ENCODE measurements at places on chromosomes 5 and 9. TPM values are rescaled to one million over a fixed set of nuclear protein-coding genes. Genes with fewer than 3 reads are reported as not detected.

- peak; percentile 60 for DNase-seq
These were observed 93.4 kb downstream of the KCNIP1 start for GRCh38 chr5:170597109-170597751.

The ACTBL2 gene
- polyA plus RNA-seq = not detected

DNA sequence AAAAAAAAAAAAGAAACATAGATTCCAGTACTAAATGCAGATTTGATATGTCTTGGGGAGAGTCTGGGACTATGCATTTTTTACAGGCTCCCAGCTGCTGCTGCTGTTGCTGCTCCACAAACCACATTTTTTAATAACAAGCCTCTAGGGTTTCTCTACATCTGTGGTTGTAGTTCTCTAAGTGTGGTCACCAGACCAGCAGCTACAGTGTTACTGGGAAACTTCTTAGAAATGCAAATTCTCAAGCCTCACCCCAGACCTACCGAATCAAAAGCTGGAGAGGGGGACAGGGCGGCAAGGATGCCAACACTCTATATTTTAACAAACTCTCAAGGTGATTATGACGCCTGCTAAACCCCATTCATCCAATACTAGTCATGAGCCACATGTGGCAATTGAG is 293.4 kb upstream of the PTGER4 start:
- no peak for DNase-seq

The PPIC gene
- 42.7 TPM for polyA plus RNA-seq

DNA sequence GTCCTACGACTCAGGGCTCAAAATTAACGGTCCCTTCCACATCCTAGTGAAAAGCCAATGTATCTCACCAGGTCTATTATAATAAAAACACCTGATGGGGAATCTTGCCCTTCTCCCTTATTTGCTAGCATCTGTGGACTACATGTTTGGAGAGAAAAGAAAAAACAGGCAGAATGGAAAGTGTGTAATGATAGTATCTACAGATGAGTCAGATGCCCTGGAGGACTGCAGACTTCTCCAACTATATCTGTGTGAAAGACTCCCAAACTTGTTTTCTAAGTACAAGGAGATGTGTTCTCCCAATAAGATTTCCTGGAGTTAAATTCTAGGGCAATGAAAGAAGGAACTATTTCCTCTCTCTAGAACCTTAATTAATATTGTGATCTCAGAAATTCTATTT is 66.0 kb downstream of the FOXB2 start:
- no peak for DNase-seq

DNA sequence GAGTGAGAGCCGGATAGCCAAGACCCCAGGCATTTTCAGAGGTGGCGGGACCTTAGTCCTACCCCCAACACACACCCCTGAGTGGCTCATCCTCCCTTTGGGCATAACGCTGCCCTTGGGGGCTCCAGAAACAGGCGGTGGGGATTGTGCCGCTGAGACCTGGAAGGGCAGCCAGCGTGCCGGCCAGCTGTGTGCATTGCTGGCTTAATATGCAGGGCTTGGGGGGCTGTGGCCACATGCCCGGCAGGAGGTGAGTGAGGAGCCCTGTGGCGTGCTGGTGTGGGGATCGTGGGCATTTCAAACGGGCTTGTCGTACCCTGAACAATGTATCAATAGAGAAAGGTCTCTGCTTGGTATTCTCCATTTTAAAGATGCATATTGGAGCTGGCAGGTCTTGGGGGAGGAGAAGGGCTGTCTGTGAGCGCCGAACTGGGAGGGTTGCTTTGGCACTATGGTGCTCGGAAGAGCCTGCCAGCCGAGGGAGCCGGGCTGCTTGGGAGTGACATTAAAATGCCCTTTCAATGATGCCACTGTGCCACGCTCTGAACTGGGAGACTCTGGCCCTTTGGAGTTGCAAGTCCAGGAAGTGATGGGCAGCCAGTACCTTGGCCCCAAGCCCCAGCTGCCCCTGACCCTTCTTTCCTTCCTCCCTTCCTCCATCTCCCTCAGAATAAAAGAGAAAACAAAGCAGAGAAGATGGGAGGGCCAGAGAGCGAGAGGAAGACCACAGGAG is 11.2 kb upstream of the OLFM1 start:
- peak; percentile 40 for DNase-seq

The GABRB2 gene
- 0.55 TPM for polyA plus RNA-seq

DNA sequence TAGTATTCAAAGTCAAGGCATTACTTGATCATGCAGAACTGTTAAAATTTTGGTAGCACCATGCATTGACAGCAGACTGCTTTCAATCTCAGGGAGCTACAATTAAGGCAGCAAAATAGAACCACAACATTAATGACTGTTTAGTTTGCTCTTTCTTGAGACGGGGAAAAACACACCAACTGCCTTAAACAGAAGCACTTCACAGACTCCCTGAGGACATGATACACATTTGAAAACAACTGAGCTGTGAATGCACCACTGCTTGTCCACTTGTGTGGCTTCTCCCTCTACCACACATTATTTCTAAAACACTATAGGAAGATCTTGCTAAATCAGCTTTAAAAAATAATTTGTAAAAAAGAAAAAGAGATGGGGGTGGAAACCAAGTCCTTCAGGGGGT is 79.6 kb upstream of the MAST4 start:
- DNase-seq = no peak

DNA sequence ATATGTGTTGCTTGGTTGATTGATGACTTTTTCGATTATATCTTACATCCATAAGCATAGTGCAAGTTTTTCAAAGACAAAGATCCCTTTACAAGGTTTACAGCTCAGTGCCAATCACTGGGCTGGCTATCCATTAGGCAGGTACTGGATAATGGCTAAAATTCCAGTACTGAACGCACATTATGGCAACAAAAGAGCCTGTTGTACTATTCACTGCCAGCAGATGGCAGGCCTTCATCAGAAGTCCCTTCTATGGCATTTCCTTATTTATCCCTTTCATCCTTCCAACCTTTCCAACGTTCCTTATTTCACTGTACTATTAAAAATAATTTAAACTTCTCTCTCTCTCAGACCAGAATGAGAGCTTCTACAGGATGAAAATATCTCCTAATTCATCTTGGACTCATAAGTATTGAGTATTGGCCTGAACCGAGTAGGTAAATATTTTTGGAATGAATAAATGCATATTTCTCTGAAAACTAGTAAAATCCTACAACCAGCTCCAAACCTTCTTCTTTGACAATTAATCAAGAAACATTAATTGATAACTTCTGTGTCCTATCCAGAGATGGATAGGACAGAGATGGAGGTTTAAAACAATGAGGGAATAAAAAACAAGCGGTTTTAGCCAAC is 6.7 kb upstream of the WNT8A start:
- DNase-seq = peak; percentile 77

DNA sequence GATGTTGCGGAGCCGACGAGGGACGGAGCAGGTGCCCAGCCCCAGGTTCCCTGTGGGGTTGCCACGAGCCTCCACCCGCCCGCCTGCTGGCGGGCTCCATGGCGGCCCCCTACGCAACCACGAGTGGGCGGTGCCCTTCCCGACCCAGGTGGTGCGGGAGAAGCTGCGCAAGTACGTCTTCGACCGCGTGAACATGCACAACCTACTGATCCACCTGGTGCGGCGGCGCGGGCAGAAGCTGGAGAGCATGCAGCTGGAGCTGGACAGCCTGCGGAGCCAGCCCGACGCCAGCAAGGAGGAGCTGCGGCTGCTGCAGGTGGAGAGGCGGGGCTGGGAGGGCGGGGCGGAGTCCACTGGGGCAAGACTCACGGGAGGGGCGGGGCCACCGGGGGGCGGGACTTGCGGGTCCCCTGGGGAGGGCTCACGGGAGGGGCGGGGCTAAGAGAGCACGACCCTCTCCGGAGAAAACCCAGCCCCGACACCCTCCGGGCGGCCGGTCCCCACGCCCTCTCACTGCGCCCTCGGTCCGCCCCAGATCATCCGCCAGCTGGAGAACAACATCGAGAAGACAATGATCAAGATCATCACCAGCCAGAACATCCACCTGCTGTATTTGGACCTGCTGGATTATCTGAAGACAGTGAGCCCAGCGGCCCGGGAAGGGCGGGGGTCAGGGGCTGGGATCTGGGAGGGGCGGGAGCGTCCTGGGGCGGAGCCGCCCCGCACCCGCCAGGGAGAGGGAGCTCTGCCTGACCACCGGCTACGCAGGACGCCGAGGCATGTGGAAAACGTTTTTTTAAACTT is 3.9 kb downstream of the CCDC183 start:
- DNase-seq = peak; percentile 86

The IZUMO3 gene
- polyA plus RNA-seq = not detected

- no peak for DNase-seq
These were observed 26.1 kb downstream of the GLT6D1 start for GRCh38 chr9:135612981-135613910.

The FBXW5 gene
- 165 TPM for polyA plus RNA-seq

GRCh38 chr9:70533492-70533891 is 119.0 kb upstream of the KLF9 start:
- DNase-seq = no peak

DNA sequence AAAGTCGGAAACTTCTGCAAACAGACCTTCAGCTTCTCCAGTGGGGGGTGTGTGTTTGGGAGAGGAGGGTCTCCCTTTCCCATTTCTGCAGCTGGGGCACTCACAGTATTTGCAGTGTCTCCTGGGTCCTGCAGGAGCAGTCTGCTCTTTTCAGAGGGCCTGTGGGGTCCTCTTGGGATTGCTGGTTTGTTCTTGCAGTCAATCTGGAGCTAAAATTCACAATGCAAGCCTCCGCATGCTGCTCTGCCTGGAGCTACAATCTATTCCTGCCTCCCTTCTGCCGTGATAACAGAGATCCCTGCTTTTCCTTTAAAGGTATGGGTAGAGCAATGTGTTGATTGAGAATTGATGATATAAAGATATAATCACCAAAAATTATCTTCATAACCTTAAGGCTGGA is 43.2 kb downstream of the ZNF462 start:
- DNase-seq = no peak

- DNase-seq = no peak
These were observed 41.3 kb upstream of the ITGA2 start for GRCh38 chr5:52947851-52948250.

DNA sequence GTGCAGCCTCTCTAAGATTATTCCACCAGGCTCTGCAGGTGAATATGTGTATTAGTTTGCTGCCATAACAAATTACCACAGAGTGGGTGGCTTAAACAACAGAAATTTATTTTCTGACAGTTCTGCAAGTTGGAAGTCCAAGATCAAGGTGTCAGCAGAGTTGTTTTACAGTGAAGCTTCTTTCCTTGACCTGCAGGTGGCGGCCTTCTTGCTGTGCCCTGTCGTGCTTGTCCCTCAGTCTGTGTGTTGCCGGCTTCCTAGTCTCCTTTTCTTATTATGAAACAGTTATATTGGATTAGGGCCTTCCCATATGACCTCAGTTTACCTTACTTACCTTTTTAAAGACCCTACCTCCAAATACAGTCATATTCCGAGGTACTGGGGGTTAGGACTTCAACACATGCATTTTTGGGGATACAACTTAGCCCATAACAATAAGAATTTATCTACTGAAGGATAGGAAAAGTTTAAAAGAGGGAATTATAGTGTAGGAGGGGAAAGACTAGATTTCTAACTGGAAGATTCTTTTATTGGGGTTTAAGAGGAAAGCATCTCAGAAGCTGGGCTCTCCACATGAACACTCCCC is 97.4 kb downstream of the OSTF1 start:
- DNase-seq = no peak

The ORM2 gene
- polyA plus RNA-seq = not detected

DNA sequence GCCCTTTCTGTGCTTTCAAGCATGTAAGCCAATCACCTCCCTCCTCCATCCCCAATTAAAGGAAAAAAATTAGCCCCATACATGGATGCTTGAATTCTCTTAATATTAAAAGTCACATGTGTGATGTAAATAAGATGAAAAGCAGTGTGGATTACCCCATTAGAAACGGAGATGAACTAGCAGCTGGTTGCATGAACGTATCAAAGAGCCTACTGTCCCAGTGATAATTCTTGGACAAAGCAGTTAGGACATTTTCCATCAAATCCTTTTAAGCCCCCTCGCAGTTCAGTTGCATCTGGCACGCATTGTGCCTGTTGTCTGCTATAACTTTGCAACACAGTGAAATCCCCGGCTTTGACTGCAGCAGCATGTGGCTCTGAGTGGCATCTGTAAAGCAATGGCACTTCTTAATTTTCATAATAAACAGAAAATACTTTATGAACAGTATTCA is 285.6 kb downstream of the FBXL7 start:
- DNase-seq = no peak

- DNase-seq = no peak
These were observed 55.2 kb upstream of the TUSC1 start for GRCh38 chr9:25733336-25733982.

DNA sequence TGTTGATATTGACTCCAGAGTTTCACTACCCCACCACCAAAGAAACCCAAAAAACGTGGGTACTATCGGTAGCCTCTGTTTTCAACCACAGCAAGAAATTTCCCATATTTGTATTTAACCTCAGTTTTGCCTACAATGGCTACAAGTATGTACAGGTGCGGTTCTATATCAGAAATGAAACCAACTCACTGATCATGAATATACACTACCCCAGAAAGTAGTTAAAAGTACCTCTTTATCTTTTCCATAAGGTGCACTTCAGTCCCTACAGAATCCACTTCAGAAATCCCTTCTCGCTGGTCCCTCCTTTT is 140.6 kb upstream of the SLC12A2 start:
- DNase-seq = no peak
